NCI-H146 (cell line): ENCODE measurements at places on chromosomes 6 and 20.

DNA sequence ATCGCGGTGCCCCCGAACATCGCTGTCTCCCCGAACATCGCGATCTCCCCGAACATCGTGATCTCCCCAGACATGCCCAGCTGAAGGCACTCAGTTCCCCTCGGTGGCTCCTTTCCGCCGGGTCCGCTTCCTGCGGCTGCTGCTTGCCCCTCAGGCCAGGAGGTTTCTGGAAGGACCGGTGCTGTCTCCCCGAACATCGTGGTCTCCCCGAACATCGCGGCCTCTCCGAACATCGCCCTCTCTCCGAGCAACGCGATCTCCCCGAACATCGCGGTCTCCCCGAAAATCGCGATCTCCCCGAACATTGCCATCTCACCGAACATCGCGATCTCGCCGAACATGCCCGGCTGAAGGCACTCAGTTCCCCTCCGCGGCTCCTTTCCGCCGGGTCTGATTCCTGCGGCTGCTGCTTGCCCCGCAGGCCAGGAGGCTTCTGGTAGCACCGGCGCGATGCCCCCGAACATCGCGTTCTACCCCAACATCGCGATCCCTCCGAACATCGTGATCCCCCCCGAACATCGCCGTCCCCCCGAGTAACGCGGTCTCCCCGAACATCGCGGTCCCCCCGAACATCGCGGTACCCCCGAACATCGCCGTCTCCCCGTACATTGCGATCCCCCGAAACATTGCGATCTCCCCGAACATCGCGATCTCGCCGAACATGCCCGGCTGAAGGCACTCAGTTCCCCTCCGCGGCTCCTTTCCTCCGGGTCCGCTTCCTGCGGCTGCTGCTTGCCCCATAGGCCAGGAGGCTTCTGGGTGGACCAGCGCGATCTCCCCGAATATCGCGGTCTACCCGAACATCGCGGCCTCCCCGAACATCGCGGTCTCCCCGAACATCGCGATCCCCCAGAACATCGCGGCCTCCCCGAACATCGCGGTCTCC lies 808 bp downstream of the ULBP1 start:
- no peak for DNase-seq

- DNase-seq, result no peak
Observed at GRCh38 chr6:14192216-14192788, 74.7 kb downstream of the CD83 start.

- no peak for DNase-seq
Observed at GRCh38 chr20:44141873-44142272, 45.1 kb downstream of the JPH2 start.

DNA sequence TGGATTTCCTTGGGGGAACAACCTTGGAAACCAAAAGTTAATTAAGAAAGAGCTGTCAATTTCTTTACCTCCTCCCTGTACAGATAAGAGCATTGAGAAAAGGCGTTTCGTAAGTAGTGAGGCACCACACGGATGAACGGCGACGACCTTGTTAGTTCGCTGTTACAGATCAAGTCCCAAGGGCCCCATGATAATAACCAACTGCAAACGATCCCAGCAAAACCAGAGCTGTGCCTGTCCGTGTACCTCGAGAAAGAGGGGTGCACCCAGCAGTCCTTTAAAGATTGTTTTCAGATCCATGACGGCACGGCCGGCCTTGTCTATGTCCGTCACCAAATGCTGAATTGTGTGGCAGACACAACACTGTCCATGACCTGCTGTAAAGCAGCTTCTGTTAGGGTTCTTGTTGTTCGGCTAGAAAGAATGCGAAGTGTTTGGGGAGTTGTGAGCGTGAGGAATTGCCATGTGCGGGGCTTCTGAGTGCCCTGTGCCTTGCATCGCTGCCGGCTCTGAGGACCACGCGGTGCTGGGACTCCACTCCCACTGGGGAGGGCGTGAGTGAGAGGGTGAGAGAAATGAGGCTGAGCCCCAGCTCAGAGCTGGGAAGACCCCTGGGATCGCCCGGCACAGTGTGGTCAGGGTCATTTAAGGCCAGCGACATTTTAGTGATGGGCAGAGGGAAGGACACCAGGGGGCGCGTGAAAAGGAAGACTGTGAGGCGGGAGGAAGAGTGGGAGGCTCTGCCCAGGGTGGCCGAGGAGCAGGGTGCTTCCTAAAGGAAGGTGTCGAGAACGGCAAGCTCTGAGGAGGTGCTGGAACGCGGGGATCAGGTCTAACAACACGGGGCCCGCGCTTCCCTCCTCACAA lies 136.8 kb upstream of the RPS6KA2 start:
- no peak for DNase-seq

DNA sequence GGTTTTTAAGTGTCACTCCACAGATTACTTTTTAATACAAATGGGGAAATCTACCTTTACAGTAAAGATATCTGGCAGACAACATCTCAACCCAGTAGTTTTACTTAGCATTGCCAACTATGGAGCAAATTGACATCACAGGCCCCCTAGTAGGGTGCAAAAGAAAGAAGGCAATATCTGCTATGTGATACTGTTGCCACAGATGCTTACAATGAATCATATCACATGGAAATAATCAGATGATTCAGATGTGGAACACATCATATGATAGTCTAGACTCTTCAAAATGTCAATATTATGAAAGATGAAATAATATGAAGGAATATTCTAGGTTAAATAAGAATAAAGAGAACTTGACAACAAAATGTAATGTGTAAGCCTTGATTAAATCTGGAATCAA lies 322.5 kb downstream of the BMP2 start:
- no peak for DNase-seq

DNA sequence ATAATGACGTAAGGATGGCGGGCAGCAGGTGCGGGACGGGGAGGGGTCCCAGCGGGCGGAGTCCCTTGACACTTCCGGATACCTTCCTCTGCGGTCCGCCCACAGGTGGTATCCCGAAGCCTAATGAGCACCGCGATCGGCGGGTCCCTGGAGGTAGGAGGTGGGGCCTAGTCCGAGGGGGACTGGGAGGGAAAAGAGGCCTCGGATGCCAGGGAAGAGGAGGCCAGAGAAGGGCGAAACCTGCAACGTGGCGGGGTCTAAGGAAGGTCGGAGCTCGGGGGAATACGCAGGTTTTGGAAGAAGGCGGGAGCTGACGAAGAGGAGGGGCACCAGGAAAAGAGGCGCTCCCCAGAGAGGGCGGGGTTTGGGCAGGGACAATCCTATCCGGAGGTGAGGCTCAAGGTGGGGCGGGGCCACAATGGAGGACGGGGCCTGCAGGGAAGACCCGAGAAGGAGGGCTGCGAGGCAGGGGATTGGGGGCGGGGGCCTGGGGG lies 3.7 kb downstream of the PRSS16 start:
- peak; percentile 97 for DNase-seq

- DNase-seq, result no peak
Observed at GRCh38 chr20:13545790-13546189, 92.9 kb downstream of the TASP1 start.

GRCh38 chr6:159513074-159513720 lies 179.8 kb downstream of the SOD2 start:
- DNase-seq, result no peak

DNA sequence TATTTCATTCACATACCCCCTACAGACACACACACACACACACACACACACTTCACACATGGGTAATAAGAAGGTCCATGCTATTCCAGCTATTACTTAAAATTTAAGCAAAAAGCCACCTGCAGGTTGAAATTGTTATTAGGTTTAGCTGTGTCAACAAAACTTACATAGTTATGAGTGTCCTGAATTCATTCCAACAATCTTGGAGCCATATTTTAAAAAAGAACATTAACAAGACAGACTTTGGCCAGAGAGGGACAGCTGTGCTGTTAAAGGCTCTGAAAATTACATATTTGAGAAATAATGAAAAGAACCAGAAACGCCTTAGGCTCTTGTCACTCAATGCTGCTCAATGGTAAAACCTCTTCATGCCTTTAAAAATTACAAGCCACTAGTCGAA lies 455.3 kb downstream of the EPM2A start:
- DNase-seq, result no peak

DNA sequence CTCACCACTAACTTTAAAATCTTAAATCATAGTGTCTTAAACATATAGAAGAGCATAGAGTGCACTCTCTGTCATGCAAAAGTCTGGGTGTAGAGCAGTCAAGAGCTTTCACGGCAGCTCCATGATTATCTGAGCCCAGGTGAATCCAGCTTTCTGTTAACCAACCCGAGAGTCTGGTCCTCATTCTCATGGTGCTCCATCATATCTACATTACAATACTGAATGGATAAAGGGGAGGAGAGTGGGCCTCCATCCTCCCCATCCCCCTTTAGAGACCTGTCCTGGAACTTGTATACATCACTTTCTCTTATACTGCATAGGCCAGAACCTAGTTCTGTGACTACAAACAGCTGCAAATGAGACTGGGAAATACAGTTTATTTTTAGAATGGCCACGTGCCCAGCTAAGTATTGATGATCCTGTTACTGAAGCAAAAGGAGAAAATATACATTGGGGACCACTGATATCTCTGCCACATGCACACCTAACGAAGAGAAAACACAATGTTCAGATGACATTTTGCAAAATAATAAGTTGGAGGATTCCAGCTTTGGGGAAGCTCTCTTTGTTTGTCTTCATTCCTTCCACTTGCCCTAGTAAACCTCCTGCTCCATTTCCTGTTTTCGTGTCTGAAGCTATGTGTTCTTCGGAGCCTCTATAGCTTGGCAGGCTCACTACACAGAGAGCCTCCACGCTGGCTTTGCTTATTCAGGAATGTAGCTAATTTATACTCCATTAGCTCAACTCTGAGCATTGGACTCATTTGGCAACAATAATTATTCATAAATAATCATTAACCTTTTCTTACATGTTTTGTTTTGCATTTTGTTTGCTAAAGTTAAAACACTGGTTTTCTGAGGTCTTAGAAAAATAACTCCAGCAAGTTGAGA lies 110.1 kb downstream of the IYD start:
- DNase-seq, result no peak

DNA sequence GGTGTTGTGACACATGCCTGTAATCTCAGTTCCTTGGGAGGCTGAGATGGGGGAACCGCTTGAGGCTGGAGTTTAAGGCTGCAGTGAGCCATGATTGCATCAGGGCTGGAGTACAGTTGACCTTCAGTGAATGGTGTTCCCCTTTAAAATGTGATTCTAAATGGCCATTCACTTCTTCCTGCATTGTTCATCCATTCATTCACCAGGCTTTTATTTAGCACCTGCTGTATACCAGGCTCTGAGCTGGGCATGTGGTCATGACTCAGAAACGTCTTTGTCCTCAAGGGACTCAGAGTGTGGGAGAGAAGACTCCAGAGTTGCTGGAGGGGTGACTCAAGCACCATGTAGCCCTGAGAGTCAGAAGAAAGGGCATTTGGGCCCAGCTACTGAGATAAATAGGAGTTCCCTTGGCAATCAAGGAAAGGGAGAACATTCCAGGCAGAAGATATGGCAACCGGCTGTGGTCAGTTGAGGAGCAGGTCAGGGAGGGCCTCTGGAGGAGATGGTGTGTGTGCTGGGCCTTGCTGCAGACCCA lies 101.1 kb downstream of the DLGAP4 start:
- no peak for DNase-seq

GRCh38 chr6:26204332-26205160 lies 117.3 kb downstream of the HFE start:
- DNase-seq, result peak; percentile 99

DNA sequence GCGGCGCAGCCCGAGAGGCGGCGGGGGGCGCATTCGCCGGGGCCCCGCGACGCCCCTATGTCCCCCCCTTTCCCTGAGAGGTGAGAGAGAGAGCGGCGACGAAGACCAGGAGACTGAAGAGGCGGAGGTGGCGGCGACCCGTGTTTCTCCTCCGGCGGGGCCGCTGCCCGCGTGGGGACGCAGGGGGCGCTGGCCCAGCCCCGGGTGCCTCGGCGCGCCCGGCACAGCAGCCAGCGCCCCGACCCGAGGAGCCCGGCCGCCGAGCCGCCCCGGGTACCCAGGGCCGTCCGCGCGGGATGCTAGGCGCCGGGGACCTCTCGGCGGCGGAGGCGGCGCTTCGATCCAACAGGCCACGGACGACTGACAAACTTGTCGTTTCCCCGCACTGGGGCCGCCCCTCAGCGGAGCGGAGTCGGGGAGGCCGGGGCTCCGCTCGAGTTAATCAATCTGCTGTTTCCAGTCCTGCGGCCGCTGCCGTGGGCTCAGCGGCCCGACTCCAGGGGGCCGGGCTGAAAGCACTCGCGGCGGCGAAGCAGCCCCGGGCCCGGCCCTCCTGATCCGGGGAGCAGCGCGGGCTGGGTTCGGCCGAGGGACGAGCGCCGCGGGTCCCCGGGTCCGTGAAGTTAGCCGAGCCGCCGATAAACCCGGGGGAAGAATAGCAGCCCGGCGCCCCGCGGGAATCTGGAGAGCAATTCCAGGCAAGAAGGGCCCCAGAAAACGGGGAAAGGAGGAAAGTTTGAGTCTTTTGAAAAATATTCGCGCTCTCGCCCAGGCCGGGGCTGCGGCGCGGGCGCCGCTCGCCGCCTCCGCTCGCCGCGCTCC lies 631 bp downstream of the MDGA1 start:
- DNase-seq, result peak; percentile 46

DNA sequence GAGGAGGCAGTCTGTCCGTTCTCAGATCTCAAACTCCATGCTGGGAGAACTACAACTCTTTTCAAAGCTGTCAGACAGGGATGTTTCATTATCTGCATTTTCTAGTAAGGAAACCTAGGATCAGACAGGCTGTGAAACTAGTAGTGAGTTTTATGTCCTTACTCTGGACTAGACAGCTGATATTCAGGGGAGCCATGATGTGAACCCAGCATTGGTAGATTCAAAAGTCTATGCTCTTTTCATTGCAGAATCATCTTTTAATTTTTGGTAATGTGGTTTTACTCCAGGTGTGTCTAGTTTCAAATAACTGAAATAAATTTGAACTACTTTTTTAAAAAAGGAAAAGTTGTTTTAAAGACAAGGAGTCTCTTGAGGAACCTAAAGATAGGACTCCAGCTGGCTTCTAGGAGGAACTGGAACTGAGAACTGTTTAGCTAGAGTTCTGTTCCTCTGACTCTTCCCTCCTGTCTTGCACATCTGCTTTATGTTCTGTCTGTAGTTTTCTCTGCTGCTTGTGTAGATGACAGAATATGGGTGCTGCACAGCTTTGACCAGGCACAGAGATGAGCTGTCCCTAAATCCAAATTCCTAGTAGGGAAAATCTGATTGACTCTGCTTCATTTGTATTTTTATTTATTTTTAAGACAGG lies 27.8 kb upstream of the RNF144B start:
- no peak for DNase-seq

DNA sequence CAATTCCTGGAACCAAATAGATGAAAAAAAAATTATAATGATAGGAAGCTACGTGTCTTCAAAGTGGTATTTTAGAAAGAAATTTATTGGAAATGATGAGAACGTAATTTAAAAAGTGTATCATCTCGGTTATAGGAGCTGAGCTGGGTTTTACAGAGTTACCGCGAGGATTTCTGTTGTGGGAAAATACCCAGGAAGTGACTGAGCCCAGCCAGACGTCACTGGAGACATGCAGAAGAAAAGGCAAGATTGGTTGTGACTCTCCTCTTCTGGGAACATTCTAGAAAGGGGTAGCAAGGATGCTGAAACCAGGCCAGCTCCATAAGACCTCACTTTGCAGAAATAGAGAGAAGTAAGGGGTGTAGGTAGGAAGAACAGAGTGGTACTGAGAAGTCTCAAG lies 95.9 kb upstream of the ADGRF1 start:
- DNase-seq, result no peak

GRCh38 chr6:75550544-75551167 lies 51.0 kb upstream of the SENP6 start:
- no peak for DNase-seq
